ENCODE measurements at places on chromosomes 16 and 17.

GRCh38 chr17:78042542-78042941 lies 84.0 kb downstream of the TNRC6C start:
- no peak for DNase-seq

DNA sequence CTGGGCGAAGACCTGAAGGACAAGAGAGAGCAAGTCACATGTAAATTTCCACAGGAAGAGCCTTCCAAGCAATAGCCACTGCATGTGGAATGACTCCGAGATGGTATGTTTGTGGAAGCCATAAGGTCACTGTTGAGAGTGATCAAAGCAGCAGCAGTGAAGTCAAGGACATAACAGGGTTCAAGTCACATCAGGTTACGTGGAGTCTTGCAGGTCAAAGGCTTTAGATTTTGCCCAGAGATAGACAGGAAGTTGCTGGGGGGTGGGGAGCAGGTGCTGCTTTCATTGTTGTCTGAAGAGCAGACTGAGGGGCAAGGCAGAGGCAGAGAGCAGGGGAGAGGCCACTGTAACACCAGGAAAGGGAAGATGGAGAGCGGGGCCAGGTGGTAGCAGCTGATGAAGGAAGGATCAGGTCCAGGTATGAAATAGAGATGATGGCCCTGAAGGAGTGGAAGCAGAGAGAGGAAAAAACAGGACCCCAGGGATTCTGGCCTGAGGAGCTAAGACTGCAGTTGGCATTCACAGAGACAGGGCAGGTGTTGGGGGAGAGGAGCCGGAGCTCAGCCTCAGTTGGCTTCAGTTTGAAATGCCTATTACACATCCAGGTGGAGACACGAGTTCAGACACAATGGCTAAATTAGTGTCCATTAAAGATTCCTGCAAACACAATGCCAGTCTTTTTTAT lies 129.3 kb upstream of the AXIN2 start:
- DNase-seq = no peak

- no peak for DNase-seq
These were observed 25.6 kb downstream of the GINS2 start for GRCh38 chr16:85662976-85663830.

DNA sequence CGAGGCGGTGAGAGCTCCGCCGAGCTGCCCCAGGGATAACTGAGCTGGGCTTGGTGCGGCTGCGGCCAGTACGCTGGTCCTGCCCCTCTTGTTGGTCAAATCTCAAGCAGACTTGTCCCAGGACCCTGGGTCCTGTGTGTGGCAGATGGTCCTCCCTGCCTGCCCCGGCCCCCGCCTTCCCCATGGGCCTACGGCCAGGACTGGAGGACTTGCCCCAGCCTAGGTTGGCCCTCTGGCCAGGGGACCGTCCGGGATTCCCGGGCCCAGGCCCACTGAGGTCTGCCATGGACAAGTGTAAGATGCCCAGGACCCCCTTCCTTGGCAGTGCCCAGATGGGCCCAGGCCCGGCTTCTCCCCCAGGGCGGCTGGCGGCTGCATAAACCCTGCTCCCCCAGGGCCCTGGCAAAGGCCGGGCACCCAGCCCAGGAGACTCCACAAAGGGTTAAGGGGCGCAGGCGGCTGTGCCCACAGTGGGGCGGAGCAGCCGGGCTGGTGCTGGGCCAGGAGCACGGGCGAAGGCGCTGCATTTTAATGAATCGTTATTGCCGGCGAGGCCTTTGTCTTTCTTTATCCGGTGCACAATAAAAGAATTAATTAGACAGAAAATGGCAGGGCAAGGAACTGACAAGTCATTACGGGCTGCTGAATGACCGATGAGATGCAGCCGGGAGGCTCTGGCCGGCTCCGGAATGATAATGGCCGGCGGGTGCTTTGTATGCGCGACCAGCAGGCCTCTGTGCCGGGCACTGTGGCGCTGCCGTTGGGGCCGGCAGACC lies 9.1 kb downstream of the SOX8 start:
- DNase-seq = no peak

DNA sequence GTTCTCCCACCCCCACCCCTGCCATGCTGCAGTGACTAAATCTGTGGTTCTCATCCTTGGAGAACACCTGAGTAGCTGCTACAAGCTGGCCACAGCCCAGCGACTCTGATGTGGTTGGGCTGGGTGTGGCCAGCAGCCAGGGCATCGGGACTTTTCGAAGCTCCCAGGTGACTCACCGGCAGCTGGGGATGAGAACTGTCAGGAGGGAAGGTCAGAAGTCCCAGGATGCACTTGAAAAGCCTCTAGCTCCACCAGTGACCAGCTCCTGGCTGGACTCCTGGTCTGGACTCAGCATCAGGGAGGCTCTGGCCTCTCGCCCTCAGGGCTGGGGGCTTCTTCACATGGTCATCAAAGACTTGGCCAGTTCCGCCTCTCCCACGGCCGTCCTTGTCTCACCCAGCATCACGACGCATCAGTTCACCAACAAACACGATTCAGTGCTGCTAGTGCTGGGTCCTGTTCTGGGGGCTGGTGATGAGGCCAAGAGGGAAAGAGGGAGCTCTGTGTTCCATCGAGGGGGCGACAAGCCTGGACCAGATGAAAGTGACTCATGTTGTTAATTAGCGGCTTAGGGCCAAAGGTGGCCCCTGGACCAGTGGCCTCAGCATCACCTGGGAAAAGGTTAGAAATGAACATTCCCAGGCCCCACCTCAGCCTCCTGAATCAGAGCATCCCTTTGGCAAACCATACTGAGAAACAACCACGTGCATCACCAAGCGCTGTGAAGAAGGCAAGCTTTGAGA lies 3.9 kb upstream of the C17orf99 start:
- peak; percentile 87 for DNase-seq

GRCh38 chr16:71341881-71342280 lies 16.6 kb upstream of the CALB2 start:
- no peak for DNase-seq

DNA sequence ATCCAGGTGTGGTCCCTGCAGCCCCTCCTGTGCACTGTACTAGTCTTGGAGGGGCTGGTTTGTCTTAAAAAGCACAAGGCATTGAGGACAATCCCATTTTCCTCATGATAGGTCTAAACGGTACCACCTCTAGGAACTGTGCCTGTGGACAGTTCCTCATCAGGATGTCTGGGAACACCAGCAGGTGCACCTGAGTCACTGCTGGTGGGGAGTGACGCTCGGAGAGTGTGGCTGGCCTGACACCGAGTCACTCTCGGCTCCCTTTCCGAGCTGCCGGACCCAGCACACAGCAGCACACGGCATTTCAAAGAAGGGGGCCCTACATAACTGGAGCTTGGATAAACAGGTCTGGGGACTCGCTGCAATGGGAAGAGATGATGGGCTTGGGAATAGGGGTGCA lies 25.6 kb downstream of the LRRC75A start:
- no peak for DNase-seq

GRCh38 chr17:6254036-6254435 lies 180.9 kb downstream of the AIPL1 start:
- no peak for DNase-seq

GRCh38 chr16:84532855-84533486 lies 28.5 kb upstream of the MEAK7 start:
- DNase-seq = no peak

DNA sequence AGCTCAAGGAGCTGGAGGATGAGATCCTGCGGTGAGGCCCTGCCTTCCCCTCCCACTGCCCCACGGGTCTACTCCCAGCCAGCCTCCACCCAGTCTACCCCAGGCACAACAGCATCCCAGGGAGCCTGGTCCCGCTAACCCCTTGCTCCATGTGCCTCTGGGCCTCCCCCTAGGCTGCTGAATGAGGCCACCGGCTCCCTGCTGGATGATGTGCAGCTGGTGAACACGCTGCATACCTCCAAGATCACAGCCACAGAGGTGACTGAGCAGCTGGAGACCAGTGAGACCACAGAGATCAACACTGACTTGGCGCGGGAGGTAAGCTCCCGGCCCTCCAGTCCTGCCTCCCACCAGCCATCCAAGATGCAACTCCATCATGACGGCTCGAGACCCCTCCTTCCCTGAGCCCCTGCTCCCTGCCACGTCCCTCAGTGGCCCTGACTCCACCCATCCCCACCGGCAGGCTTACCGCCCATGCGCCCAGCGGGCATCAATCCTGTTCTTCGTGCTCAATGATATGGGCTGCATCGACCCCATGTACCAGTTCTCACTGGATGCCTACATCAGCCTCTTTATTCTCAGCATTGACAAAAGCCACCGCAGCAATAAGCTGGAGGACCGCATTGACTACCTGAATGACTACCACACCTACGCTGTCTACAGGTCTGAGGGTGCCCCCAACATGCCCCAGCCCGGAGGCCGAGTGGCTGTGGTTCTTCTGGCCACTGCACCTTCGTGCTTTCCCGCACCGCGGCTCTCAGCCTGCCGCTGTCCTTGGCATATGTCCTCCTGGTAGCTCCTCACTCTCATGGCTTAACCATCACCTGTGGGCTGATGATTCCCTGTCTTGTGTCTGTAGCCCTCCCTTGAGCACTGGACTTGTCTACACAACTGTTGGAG lies 15.0 kb upstream of the KDM6B start:
- no peak for DNase-seq

DNA sequence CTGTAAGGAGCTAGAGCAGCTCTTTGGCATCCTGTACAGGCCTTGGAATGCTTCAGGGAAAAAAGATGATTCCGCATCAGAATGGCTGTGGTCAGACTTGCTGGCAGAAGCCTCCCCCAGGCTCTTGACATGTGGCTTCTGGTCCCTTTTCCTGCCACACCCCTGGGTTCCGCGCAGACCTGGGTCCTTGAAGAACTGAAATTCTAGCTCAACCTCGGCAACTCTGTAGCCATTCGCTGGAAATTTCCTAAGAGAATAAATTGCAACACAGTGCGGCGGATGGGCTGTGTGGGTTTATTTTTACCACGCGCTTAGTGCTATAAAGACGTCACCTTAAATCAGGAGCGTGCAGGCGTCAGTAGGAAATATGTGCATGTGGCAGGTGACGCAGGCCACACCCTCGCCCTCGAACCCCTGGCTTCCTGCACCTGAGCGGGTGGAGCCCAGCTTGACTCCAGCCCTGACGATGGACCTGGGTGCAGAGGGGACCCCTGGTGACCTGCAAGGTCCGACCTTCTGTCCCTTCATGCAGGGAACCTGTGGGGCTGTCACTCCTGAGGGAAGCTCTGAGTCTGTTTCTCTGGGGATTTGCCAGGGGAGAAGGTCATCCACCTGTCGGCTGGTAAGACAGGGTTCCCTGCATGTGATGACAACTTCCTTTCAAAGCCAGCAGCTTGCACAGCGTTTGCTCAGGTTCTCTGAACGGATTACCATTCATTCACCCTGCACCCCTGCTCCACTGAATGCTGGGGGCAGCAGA lies 46.3 kb downstream of the METRNL start:
- DNase-seq = no peak

DNA sequence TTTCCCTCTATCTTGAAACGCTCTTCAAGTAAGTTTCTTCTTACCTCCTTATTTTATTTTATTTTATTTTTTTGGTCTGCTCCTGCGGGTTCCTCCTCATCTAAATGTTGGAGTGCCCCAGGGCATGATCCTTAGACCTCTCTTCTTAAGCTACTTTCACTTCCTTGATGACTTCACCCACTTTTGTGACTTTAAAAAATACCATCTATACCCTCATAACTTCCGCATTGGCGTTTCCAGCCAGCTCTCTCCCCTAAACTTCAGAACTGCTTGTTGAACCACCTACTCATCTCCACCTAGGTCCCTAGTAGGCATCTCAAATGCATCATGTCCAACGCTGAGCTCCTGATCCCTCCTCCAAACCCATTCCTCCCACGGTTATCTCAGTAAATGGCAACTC lies 51.4 kb upstream of the NFAT5 start:
- no peak for DNase-seq

Measured in Calu3 (cell line).